ENCODE measurements at places on chromosomes 11 and 22.
A peak's percentile ranks its signal among the peaks of the same experiment; 100 is the strongest.

- no peak for DNase-seq
Observed at GRCh38 chr11:108218455-108218854, 4.0 kb downstream of the NPAT start.

GRCh38 chr22:25938151-25938550 is 196.2 kb downstream of the MYO18B start:
- no peak for DNase-seq

GRCh38 chr22:35069541-35069940 is 3.6 kb downstream of the ISX start:
- no peak for DNase-seq

DNA sequence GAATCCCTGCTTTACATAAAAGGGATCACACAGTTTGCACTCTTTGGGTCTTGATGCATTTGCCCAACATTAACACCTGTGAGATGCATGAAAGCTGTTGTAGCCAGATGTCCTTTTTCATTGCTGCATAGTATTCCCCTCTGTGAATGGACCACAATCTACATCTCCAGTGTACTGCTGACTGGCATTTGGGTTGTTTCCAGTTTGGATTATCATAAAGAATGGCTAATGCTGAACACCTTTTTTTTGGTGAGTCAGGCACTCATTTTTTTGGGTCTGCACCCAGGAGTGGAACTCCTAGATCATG is 58.3 kb downstream of the PHF21B start:
- no peak for DNase-seq

DNA sequence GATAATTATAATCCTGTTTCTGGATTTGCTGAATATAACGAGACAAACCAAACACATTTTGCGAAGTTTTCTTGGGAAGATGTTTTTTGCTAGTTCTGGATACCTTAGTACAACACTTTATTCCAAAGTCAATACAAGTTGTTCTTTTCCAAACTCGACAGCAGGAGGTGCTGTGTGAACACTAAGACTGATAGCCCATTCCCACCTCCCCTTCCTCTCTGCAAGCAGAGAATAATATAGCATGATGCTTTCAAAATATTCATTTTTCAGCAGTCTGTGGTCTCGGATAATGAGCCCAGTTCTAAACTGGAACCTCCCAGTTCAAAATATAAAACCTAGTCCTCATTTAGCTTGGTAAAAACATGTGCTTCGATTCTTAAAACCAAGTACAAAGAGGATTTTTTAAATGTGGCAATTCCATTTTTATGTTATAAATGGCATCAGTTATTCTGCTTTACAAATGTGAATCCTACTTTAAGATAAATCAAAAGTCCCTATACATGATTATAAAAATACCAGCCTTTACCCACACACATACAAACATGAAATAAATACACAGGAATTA is 129.1 kb downstream of the DCDC1 start:
- no peak for DNase-seq

DNA sequence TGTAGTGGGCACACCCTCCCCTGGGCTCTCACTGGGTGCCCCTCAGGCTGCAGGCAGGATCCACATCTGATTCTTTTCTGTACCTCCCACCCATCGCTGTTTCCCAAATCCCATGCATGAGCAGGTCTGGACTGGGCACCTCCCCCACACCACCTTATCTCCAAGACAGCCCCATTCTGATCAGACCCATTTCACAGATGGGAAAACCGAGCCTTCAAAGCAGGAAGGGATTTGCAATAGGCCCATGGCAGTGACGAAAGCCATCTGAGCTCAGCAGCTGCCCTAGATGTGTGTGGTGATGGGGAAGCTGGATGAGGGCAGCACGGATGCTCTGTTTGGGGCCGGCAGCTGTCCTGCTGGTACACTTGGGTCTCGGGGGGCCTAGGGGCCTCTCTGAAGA is 41.4 kb downstream of the WNT7B start:
- DNase-seq, result no peak

DNA sequence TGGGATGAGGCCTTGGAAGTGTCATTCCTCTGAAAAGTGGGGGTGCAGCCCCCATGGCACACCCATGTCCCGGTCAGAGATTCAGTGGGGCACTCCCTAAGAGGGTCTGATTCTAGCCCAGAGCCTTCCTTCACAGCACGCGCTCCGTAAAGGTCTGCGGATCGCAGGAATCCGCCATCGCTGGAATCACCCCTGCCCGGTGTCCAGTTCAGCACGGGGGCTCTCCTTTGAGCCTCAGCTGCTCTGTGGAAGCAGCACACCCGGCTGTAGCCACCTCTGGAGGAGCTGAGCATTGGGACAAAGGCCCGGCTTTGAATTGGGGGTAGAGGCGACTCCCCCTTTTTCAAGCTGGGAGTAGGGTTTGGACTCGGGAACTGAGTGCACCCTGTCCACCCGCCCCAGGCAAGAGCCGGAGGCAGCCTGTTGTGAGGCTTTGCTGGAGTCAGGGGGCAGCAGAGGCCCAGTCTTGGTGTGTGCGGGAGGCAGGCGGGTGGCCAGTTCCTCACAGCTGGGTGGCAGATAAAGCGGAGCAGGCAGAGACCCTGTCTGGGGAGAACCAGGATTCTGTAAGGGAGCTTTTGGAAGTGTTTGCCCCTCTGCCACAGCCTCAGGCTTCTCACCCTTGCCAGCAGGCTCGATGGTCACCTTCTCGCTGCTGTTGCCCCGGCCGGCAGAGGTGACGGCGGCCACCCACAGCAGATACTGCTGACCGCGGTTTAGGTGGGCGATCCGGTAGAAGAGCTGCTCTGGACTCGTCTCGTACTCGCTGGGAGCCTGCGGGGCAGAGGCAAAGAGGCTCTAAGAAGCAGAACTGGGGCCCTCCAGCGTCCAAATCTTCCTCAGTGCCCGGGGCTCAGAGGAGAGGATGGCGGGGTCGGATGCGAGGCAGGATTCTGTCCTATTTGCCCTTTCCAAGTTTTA is 115.9 kb downstream of the CEP164 start:
- DNase-seq, result no peak

DNA sequence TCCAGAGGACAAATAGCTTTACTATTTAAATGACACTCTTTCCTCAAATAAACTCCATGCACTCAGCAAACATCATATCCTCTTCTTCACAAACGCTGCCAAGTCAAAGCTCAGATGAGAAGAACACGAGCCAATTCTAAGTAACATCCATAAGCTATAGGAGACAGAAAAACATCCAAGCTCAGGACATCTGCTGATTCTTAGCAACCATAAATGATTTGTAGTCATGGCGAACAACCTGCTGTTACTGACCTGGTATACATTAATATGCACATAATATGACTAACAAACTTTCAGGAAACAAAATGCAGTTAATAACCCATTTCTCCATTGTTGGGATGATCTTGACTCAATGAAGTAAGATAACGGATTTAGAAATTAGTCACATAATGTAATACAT is 6.7 kb downstream of the GALNT18 start:
- DNase-seq, result no peak

DNA sequence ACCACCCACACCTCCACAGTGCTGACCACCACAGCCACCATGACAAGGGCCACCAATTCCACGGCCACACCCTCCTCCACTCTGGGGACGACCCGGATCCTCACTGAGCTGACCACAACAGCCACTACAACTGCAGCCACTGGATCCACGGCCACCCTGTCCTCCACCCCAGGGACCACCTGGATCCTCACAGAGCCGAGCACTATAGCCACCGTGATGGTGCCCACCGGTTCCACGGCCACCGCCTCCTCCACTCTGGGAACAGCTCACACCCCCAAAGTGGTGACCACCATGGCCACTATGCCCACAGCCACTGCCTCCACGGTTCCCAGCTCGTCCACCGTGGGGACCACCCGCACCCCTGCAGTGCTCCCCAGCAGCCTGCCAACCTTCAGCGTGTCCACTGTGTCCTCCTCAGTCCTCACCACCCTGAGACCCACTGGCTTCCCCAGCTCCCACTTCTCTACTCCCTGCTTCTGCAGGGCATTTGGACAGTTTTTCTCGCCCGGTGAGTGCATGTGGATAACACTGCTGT is 28.4 kb downstream of the MUC5B start:
- no peak for DNase-seq

DNA sequence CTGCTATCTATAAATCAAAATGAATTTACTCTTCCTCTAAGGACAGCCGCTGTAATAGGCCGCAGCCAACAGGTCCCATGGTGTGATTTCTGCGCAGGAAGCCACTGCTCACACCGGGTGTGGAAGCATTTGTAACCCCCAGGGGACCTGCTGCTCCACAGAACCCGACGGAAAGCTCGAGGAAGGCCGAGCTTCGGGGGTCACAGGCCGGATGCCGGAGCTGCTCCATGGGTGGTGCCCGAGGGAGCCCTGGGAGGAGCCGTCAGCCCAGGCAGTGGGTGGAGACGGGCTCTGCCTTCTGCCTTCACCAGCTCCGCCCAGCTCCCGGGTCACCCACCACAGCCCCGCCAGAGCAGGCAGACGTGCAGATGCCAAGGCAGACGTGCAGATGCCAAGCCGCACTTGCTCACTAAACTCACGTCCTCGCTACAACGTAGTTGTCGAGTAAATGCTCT is 63.5 kb downstream of the BRD1 start:
- no peak for DNase-seq

DNA sequence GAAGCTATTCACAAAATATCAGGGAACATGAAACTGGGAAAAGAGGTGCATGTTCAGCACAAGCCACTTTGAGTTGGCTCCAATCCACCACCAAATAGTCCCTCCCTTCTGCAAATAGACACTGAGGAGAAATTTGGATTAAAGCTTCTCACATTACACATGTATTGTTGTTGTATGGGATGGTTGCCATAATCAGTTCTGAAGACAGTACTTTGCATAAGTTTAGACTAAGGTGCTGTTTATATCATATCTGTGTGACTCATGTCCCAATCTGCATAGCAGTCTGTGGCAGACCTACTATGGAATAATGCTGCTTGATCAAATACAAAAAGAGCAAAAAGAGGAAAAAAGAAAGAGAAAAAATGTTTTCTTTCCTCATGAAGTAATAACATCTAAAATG is 376.7 kb upstream of the DDI1 start:
- no peak for DNase-seq

DNA sequence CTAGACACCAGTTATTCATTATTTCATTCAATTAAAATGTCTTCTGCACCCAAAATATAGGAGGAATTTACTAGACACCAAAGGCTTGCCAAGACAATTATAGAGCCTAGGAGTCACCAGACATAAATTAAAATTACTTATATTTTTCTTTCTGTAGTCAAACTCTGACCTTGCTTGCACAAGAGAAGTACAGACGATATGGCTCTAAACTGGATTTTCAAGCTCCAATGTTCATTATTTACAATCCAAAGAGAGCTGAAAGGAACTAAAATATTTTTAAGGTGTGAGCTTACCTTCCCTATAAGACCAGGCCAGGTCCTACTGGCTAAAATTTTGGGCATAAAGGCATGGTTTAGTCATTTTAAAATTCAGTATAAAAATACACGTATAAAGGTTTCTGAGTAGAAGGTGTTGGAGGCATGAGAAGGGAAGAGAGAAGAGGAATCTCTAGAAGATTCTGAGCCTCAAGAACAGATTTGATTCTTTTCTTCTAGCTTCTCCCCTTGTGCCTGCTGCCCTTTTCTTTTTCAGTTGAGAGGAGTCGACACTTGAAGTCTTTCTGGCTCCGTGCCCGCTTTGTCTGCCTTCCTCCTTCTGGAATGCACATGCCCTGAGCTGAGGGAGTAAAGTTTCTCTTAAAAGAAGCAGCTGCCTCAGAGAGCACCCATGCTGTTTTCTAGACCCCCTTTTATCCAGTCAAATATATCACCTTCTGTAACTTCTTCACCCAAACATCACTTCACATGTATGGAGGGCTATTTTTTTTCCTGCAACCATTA is 13.5 kb downstream of the C11orf97 start:
- DNase-seq, result no peak

DNA sequence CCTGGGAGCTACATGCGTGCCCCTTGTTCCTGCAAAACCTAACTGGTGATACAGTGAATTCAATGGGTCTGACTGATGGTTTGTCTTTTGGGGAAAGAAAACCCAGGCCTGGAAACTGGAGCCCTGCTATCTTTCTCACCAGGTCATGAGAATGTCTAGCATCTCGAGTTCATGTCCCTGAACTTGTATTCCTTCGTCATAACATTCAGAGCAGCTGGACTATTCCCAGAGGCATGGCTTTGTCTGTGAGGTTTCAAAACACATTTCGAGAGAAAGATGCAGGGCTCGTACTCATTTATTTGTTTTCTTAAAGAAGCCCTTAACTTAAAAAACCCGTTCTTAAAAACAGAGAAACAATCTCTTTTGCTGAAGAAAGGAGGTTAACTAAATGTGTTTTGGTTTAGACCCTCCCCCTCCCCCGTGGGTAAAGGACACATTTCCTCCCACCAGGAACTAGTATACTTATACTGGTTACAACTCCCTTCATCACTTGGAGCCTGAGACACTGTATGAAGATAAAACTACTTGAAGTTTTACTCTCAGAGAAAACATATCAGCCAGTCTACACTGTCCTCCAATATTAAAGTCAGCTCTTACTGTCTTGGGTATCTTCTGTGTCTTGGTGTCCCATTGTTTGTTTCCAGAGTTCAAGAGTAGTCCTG is 43.2 kb downstream of the ME3 start:
- peak; percentile 21 for DNase-seq

- DNase-seq, result no peak
Observed at GRCh38 chr22:27159716-27160295, 502.4 kb downstream of the MIAT start.

- DNase-seq, result no peak
Observed at GRCh38 chr11:75625021-75625420, 43.8 kb downstream of the MAP6 start.

DNA sequence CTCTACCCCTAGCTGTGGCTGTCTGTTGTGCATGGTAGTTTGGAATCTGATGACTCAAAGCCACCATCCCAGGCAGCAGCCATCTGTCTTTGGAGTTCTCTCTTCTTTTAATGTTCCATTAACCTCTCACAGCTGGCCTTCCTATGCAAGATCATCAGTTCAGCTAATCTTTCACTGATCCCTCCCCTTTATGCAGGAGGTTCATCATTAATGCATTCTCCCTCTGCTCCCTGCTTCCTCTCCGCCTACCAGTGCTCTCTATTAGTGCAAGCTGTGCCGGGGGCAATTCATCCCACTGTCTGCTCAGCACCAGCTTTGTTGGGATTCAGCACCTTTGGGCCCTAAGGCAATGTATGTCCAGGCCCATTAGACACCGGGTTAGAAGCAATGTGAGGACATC is 413.0 kb upstream of the LRRC4C start:
- DNase-seq, result no peak

- no peak for DNase-seq
Observed at GRCh38 chr22:46737105-46737975, 712 bp downstream of the CERK start.

GRCh38 chr11:65862941-65863888 is 3.0 kb downstream of the MUS81 start:
- no peak for DNase-seq

- no peak for DNase-seq
Observed at GRCh38 chr11:64040684-64041322, 5.1 kb downstream of the FLRT1 start.

GRCh38 chr11:36151933-36152580 is 137.2 kb downstream of the COMMD9 start:
- DNase-seq, result no peak

DNA sequence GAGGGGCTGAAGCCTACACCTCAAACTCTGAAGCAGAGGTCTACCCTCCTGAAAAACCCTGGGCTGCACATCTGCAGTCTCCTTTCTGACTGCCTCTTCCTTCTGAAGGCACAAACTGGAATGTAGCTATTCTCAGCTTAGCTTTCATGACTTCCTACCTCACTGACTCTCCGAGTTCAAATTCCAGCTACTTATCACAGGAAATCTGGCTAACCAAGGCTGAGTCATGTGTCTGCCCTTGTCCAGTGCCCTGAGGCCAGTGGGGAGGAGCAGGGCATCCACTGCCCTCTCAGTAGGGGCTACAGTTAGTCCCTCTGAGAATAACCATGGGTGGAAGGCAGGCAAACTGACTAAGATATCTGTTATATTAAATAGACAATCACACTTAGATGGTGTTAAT is 29.2 kb downstream of the PDGFD start:
- no peak for DNase-seq

Measured in AG09309 (cell line).